SJSA1 (cell line): ENCODE measurements at places on chromosomes 3 and 15.

GRCh38 chr3:81242871-81243270 is 518.6 kb downstream of the GBE1 start:
- no peak for DNase-seq

- DNase-seq = no peak
These were observed 268.0 kb downstream of the SUCLG2 start for GRCh38 chr3:67386451-67386850.

GRCh38 chr3:54773271-54773670 is 154.6 kb downstream of the LRTM1 start:
- no peak for DNase-seq

GRCh38 chr3:23086331-23086730 is 116.8 kb upstream of the UBE2E2 start:
- DNase-seq = no peak

GRCh38 chr3:185488465-185488864 is 10.4 kb downstream of the TMEM41A start:
- DNase-seq = no peak

DNA sequence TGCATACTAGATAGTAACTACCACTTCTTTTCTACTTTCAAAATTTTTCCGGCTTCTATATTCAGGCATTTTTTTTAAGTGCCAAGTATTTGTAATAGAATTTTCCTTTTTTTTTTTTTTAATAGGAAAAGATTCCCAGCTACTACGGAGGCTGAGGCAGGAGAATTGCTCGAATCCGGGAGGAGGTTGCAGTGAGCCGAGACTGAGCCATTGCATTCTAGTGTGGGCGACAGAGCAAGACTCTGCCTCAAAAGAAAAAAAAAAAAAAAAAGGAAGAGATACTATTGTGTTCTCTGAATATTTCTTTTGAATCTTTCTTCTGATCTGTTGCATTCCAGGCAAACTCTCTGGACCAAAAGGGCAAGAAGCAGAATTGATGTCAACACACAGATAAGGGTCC is 557.3 kb downstream of the FGF12 start:
- no peak for DNase-seq

DNA sequence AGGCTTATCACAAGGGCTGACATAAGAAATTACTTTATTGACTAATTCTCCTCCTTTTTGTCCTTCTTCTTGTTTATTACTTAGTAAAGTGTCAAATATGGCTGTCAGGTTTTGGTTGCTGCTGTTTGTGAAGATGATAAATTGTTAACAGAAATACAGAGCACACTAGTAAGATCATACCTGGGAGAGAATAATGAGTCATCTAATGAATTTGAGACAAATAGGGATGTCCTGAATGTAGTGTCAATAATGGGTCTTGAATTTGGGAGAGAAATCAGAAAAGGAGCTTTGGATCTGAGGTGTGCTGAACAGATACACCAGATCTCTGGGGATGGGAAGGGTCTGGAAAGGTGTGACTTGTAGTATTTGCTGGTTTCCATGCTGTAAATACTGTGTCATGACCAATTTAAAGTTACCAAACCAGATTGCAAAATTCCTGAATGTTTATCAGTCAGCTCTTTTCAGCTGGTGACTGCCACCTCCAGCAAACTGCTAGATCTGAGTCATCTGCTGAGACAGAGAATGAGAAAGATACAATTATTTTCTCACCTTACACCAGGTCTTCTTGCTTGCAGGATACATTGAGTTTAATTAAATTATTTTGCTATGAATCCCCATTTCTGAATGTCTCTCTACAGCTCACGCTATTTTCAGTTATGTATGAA is 76.7 kb upstream of the SATB1 start:
- no peak for DNase-seq

DNA sequence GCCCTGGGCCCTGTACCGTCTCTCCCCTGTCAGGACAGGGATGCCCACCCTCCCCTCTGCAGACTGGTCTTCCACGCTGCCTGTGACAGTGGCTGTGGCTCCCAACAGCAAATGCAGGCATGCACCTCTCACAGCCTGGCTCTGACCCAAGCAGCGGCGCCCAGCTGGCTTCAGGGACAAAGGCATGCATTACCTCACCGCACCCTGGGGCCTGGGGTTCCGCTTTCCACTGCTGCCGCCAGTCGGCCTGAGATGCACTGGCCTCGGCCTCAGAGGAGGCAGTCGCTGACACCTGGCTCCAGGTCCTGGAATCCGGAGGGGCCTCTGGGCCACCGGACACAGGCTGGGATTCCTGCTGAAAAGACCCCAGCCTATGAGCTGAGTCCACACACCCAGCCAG is 70.3 kb downstream of the SCN5A start:
- peak; percentile 35 for DNase-seq

- no peak for DNase-seq
These were observed 10.5 kb downstream of the PLXNA1 start for GRCh38 chr3:126993436-126993835.
